Stimulated activated CD4-positive, alpha-beta T cell treated with anti-CD3 and anti-CD28 coated beads, TNF-alpha, amount 100 ng/mL, for 4 hours (primary cell): ENCODE measurements at places on chromosomes 1 and 21.

DNA sequence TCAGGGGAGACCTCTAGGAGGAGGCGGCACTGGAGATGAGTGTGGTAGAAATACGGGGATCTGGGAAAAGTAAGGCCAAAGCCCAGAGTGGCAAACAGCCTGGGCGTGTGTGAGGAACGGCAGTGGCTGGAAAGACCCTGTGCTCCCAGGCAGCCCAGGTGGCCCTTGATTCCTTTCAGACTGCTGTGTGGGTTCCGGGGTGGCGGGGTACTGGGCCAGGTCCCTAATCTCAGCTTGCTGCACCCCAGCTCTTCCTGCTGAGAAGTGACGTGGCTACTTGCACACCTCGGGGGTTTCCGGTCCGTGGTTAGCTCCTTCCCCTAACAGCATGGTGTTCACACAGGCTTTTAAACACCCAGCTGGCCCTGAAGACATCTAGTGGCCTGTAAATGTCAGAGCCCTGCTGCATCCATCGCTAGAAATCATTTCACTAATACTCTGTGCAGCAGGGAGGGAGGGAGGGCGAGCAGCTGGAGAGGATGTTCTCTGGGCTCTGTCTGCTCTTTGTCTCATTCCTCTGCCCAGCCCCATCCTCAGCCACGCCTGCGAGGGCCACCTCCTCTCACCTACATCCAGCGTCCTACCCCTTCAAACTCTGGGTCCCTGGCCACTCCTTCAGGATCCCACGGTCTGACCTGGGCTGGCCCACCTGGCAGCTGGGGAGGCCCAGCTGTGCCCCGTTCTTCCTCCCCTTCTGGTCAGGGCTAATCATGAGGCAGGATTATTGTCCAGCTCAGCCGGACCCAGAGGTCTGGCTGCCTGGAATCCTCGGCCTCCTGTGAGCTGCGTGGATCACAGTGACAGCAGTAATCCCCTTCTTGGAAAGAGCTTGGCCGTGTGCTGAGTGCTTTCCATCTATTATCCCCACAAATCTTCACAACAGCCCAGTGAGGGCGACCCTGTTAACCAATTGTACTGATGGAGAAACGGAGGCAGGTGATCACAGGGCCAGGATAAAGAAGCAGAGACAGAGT, 7.2 kb downstream of the ZDHHC18 start:
- DNase-seq = peak; percentile 86

GRCh38 chr1:165823552-165824268, 3.7 kb upstream of the UCK2 start:
- no peak for DNase-seq

- no peak for DNase-seq
These were observed 1.8 kb downstream of the BARHL2 start for GRCh38 chr1:90715309-90715708.

- no peak for DNase-seq
These were observed 231.1 kb downstream of the SIPA1L2 start for GRCh38 chr1:232398823-232399222.

DNA sequence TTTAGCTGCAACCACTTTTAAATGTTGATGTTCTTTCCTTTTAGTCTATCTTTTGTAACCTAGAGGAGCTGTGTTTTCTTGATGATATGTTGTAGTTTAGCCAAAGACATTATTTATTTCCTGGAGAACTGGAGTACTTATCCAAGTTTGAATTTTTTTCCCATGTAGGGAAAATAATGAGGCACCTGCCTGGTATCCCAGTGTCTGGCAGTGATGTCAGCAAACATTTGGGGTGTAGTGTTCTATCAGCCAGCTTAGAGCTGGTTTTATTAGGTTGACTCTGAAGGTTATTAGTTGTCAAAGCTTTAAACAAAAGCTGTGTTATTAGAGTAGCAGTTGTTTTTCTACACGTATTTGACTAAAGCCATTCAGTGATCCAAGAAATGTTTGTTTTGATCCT, 3.2 kb downstream of the CTPS1 start:
- no peak for DNase-seq

DNA sequence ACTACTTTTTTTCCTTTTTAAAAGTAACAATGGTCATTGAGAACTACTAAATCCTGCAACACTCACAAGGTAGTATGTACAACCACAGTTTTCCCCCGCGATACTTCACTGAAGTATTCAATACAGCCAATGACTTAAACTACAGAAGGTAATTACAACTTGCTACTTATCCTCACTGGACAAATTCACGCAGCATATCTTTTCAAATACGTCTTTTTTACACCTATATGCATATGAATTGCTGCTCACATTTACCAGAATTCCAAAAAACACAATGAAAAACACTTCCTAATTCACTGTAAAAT, 12.4 kb downstream of the NRIP1 start:
- no peak for DNase-seq

DNA sequence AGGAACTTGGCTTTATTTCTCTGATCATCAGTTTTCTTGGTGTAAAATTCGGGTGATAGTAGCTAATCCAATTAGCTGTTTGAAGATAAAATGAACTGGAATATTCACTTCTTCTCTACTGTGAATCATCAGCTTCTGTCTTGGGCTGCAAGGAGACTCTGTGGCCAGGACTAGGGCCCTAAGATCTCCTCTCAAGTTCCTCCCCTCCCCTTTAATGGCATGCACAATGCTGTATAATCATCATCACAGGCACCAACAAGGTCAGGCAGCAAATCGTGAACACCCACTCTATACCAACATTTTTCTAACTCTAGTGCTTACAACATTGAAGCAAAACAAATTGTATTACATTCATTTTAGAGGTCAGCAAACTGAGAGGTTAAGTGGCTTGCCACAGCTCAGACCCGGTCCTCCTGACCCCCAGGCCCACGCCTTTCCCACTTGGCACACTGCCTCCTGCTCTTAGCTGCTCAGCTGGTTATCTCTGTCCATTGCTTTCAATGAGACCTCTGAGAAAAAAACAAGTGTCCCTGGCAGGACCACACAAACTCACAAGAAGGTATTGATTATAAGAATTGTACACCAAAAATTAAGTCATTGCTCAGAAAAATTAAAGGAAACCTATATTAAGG, 31.8 kb downstream of the LRRC52 start:
- DNase-seq = no peak

GRCh38 chr1:231467986-231468385, 45.9 kb upstream of the EGLN1 start:
- DNase-seq = no peak

DNA sequence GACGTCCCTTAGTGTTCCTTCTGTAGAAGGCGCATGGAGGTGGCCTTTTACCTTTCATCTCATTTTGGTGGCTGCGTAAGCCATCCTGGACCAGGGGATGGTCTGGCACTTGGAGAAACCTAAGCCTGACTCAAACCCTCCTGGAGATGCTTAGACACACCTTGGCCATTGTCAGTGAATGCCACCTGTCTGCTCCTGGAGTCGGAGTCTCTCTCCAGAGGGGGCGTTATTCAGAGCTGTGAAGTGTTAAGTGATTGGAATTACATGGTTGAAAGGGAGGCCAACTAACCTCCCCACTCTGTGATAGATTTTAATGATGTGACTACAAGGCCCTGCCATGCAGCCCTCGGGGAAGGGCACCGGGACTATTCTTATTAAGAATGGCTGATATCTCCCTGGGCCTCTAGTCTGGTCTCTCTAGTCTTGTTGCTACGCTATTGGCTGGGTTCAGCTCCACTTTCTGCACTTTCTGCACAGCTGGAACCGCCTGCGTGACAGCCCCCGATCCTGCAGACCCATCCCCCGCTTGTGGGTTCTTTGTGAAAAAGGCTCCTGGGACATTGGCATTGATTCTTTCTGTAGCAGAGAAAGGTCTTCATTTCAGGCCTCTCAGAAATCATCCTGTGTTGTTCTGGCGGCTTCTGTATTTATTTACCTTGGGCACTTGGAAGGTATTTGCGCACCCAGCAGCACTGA, 4.2 kb downstream of the RASSF5 start:
- DNase-seq = no peak

DNA sequence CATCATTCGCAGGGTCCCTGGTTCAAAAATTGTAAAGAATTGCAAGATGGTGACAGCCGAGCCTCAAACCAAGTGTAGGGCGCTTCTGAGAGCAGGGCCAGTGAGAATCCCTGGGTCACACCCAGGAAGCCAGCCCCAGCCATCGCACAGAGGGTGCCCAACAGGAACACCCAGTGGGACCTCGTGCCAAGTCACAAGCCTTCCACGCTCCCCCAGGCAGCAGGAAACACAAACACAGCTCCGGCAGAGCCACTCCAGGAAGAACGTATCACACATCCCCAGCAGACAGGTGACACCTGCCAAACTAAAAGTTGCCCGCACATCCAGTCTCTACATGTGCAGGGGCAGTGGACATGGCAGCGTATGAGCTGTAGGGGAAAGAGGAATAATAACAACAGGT, 20.2 kb downstream of the DHRS3 start:
- DNase-seq = no peak

DNA sequence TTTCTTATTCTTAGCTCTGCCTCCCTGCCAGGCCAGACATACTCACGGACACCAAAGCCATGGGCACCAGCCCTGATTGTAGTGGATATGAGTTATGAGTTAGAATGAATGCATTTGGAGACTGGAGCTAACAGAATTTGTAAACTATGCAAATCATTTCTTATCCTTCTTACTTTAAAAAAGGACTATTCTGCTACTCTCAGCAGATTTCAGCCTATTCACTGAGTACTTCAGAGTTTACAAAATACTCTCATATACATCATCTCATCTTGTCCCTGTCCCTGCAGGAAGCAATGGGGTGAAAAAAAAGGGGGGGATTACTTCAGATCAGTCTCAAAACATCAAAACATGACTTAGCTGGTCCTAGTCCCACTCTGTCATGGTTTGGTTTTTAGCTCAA, 541.4 kb upstream of the PLXNA2 start:
- no peak for DNase-seq

DNA sequence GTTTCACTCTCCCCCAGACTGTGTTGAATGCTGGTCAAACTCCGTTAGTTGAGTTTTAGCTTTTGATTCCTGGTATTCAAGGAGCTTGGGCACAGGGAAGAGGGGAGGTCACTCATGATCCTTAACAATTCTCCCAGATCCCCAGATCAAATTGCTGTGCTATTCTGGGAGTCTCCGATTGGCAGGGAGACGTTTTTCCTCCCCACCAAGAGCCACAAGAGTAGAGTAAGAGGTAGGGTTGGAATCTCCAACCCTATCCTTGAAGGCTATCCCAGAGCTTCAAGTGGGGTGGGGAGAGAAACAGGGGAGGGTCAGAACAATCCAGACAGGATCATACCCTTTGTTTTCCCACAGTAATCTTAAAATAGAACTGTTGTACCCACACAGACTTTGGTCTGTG, 576 bp upstream of the TPM3 start:
- no peak for DNase-seq

GRCh38 chr1:236417336-236417735, 23.2 kb downstream of the EDARADD start:
- DNase-seq = no peak

- DNase-seq = no peak
These were observed 3.1 kb upstream of the MMP23B start for GRCh38 chr1:1628754-1629429.

DNA sequence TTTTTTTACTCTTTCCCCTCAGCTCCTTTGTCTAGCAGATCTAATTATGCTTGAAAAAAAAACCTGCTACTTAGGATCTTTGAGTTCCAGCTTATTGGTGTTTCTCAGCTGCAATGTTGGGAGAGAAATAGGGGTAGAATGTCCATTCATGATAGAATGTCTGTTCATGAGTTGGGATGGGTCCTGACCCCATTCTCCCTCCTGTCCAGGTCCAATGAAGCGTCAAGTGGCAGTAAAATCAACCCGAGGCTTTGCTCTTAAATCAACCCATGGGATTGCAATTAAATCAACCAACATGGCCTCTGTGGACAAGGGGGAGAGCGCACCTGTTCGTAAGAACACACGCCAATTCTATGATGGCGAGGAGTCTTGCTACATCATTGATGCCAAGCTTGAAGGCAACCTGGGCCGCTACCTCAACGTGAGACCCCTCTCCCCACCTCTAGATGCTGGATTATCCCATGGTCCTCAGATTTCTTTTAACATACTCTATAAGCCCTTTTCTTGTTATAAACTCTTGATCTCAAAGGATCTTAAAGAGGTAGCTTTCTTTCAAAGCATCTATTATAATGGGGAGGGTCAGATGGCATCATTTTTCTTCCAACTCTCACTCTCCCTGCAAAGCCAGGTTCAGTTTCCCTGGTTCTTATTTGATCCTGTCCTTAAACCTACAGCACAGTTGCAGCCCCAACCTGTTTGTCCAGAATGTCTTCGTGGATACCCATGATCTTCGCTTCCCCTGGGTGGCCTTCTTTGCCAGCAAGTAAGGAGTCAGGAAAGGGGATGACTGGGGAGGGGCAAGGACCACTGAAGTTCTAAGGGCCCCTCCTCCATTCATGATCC, 11.1 kb downstream of the CERS2 start:
- DNase-seq = no peak

DNA sequence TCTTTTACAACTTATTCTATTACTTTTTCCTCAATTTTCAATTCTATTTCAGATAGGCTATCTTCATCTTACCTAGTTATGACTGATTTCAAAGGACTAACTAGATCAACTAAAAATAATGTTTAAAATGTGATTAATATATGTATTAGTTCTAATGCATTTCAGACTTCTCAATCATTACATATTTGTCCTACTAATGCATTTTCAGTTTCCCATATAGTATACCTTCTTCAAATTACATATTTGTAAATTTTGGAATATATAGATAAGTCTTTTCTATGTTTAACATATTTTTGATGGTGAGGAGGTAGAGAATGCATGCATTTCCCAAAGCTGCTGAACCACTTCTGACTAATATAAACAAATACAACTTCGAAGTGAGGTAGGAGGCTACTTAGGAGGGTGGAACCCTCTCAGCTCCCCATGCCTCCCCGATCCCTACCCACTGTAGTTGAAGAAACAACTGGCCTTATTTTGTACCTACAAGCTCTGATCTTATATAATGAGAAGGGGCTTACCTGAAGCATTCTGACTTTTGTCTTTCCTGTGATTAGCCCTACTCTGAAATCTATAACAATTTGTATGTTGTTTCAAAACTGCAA, 1.7 kb downstream of the TRMT1L start:
- DNase-seq = no peak

- no peak for DNase-seq
These were observed 29.8 kb upstream of the IFNGR2 start for GRCh38 chr21:33373451-33373850.

DNA sequence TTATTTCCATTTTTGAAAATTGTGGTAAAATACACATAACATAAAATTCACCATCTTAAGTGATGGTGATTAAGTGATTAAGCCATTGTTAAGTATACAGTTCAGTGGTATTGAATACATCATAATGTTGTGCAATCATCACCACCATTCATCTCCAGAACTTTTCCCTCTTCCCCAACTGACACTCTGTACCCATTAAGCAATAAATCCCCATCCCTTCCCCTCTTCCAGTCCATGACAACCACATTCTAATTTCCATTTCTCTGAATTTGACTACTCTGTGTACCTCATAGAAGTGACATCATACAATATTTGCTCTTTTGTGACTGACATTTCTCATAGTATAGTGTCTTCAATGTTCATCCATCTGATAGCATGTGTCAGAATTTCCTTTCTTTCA, 124.8 kb downstream of the DISC1 start:
- DNase-seq = no peak

GRCh38 chr21:41160036-41160435, 7.9 kb upstream of the BACE2 start:
- no peak for DNase-seq
